ENCODE measurements at places on chromosomes 4 and X. TPM values are rescaled to one million over a fixed set of nuclear protein-coding genes. Genes with fewer than 3 reads are reported as not detected.

Gene PJA1
- polyA plus RNA-seq: 17.7 TPM

Gene S100G
- not detected for polyA plus RNA-seq

Gene TMPRSS11D
- not detected for polyA plus RNA-seq

Gene ARHGAP6
- 0.61 TPM for polyA plus RNA-seq

Gene FUNDC2
- 28.8 TPM for polyA plus RNA-seq

Gene RPL34
- 3,509 TPM for polyA plus RNA-seq

Gene SPCS3
- polyA plus RNA-seq: 59.5 TPM

Gene DCAF4L1
- 0.36 TPM for polyA plus RNA-seq

Gene EXOSC9
- 27.5 TPM for polyA plus RNA-seq

Gene ENAM
- polyA plus RNA-seq: not detected

Gene NHS
- not detected for polyA plus RNA-seq

Gene FRG2
- not detected for polyA plus RNA-seq

Gene MAGEC2
- not detected for polyA plus RNA-seq

Gene MAGEA2
- not detected for polyA plus RNA-seq

Gene SMIM43
- polyA plus RNA-seq: not detected

Gene P2RY10
- 81.7 TPM for polyA plus RNA-seq

Gene PPP2R2C
- polyA plus RNA-seq: not detected

Gene NFKB1
- polyA plus RNA-seq: 46.2 TPM

Gene VEGFD
- polyA plus RNA-seq: not detected

Gene HELT
- not detected for polyA plus RNA-seq

Gene SSX4
- polyA plus RNA-seq: not detected

Gene CXCL13
- polyA plus RNA-seq: not detected

Gene SLC2A9
- polyA plus RNA-seq: 0.88 TPM

Gene EPHA5
- not detected for polyA plus RNA-seq

Gene GPR50
- not detected for polyA plus RNA-seq

Gene CSAG2
- polyA plus RNA-seq: not detected

Gene PSAPL1
- not detected for polyA plus RNA-seq

Gene DCUN1D4
- 15.1 TPM for polyA plus RNA-seq

Gene UGT2B15
- not detected for polyA plus RNA-seq

Gene CYBB
- polyA plus RNA-seq: 72.1 TPM

Gene MAGEA11
- not detected for polyA plus RNA-seq

Gene ZAR1
- not detected for polyA plus RNA-seq

Gene HTRA3
- polyA plus RNA-seq: not detected

Gene MXRA5
- not detected for polyA plus RNA-seq

Gene VCX2
- not detected for polyA plus RNA-seq

Gene CFAP99
- not detected for polyA plus RNA-seq

Gene TMSB15C
- polyA plus RNA-seq: 1.4 TPM

Gene CDX4
- not detected for polyA plus RNA-seq

Gene CLDN22
- polyA plus RNA-seq: not detected

Gene KLHL4
- not detected for polyA plus RNA-seq

Gene AMMECR1
- polyA plus RNA-seq: 7.6 TPM

Gene FGF2
- polyA plus RNA-seq: 0.13 TPM

Gene INTS6L
- 45.0 TPM for polyA plus RNA-seq

Gene SMIM10
- polyA plus RNA-seq: 0.52 TPM

Gene CXCL11
- not detected for polyA plus RNA-seq

Gene NUDT10
- not detected for polyA plus RNA-seq

Gene KANTR
- 7.8 TPM for polyA plus RNA-seq

Gene BEX1
- 0.84 TPM for polyA plus RNA-seq

Gene CCSER1
- polyA plus RNA-seq: 13.7 TPM

Gene TBX22
- polyA plus RNA-seq: not detected

Gene CSAG3
- polyA plus RNA-seq: not detected

All from B cell (primary cell).